HT-29 (cell line): ENCODE measurements at places on chromosomes 1 and 21. TPM values are rescaled to one million over a fixed set of nuclear protein-coding genes. Genes with fewer than 3 reads are reported as not detected.

- DNase-seq, result no peak
These were observed 300.8 kb downstream of the RRAGC start for GRCh38 chr1:38558500-38559445.

GRCh38 chr1:206429421-206429820, 40.9 kb upstream of the IKBKE start:
- no peak for DNase-seq

GRCh38 chr1:37058424-37058988, 24.2 kb upstream of the GRIK3 start:
- DNase-seq, result no peak

- no peak for DNase-seq
These were observed 446.0 kb downstream of the PTPRU start for GRCh38 chr1:29682171-29682918.

GRCh38 chr1:71640998-71641397, 560.2 kb upstream of the ZRANB2 start:
- DNase-seq, result no peak

GRCh38 chr1:108785264-108785663, 38.8 kb downstream of the STXBP3 start:
- DNase-seq, result no peak

Gene PTGS2
- total RNA-seq, result 7.9 and 12.9 TPM in 2 replicates

GRCh38 chr1:114803001-114803400, 22.5 kb upstream of the SIKE1 start:
- DNase-seq, result no peak

DNA sequence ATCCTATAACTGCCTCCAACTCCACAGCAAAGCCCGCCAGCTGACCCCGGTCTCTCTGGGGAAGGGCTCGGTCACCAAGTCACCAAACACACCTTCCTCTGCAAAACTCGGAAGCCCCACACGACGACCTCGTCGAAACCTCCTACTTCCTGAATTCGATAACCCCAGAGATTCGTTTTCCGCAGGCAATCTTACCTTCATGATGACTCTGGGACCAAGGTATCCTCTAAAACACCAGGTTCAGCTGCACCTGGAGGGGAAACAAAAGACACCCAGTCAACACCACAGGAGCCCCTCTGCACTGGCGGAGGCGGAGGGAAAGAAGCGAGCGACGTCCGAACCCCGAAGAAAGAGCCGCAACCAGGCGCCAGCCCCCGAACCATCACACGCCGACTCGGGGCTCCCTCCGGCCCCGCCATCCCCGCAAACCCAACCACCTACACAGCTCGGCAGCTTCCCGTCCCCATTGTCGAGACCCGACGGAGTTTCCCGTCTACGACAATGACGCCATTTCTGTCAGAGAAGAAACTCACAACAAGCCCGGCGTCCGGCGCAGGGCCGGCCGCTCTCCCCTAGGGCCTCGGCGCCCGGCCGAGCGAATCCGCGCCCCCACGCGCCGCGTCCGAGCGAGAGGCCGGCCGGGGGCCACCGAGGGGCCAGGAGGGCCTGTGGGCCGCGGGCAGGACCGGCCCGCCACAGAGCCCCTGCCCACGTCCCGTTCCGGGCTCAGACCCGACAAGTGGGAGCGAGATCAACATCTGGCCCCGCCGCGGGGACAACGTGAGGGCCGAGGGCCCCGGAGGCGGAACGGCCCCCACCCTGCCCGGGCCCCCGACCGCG, 1.0 kb downstream of the ARID4B start:
- DNase-seq, result peak; percentile 47

DNA sequence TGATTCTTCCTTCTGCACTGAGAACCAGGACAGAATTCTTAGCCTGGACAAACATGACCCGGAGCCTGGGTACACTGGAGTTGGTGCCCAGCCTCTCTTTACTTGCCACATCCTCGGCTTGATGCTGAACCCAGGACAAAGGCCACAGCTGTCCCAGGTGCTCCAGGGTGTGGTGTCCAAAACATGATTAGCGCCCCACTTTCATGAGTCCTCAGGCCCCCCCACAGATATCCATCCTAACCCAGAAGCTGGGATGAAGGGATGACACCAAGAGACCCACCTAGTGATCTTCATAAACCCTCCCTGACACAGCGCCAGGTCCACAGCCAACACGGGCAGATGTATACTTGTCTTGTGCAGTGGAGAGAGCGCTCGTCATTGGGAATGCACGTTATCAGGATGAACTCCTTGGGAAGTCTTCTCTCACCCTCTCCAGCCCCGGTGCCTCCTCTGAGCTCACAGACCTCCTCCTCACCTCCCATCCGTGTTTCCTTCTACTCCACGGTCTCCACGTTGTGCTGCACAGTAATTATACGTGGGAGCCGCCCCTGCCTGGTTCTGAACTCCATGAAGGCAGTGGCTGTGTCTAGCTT, 3.6 kb downstream of the ABCA4 start:
- no peak for DNase-seq

DNA sequence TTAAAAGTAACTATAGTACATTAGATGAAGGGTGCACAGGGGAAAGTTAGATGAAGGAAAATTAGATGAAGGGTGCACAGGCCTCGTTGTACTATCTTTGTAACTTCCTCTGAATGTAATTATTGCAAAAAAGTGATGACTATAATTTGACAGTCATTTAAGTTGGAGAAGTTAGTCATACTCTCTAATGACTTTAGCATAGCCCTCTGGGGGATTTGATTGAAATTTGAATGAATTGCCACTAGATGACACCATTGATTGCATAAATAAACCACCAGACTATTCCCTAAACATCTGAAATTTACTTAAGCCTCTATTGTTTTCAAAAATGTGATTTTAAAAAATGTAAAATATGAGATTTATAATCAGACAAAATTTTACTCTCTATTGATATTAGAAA, 102.6 kb downstream of the TPR start:
- no peak for DNase-seq

Gene FABP3
- not detected in 2 replicates for total RNA-seq

Gene DMBX1
- total RNA-seq, result 3.0 and 3.1 TPM in 2 replicates

Gene MUL1
- total RNA-seq, result 17.3 and 19.1 TPM in 2 replicates

DNA sequence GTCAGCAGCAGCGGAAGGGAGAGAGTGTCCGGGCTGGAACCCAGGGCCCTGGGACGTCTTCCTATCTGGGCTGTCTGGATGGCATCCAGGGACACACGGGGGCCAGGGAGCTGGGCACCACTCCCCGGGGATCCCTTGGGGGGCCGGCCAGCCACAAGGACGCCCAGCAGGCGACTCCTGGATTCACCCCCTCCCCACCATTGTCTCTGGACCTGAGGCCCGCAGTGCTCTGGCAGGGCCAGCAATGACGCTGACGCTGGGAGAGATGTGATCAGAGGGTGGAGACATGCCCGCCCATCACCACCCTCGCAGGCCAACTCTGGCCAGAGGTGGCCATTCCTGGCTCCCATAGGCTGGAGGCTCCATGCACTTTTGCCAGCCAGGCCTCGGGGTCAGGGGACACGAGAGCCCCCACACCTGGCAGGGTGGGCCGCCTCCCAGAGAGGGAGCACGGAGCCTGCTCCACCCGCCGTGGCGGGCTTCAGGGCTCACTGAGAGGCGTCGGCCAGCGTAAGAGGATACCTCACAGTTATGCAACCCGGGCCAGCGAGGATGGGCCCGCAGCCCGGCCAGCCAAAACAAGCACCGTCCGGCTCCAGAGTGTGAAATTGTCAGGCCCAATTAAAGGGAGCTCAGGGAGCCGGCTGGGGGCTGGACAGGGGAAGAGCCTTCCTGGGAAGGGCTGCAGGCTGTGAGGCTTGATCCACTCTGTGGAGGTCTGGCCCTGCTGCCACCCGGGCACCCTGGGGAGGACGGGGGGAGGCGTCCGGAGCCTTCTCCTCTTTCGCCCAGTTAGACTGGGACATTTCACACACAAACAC, 10.3 kb downstream of the ACTRT2 start:
- DNase-seq, result peak; percentile 26

GRCh38 chr1:224939844-224940425, 10.5 kb downstream of the DNAH14 start:
- no peak for DNase-seq

Gene AMY1B
- not detected in 2 replicates for total RNA-seq
